Muscle of leg (tissue), 16 donors: ENCODE measurements at places on chromosomes 6 and 20. TPM values are rescaled to one million over a fixed set of nuclear protein-coding genes. Genes with fewer than 3 reads are reported as not detected.

GRCh38 chr20:63766695-63767426, 27.3 kb downstream of the SLC2A4RG start:
- H3K27ac ChIP-seq, result peak overlapping the region; percentile 65
- no peaks in the 10 kb centered on the region for H3K27me3 ChIP-seq
- peaks cover 59% of the 10 kb centered on the region for H3K36me3 ChIP-seq
- peaks cover 18% of the 10 kb centered on the region for H3K4me1 ChIP-seq

GRCh38 chr6:163405412-163406309, 8.9 kb upstream of the QKI start:
- no peaks in the 10 kb centered on the region for H3K27me3 ChIP-seq
- DNase-seq, result peak; percentile 73
- no peaks in the 10 kb centered on the region for H3K36me3 ChIP-seq
- H3K4me1 ChIP-seq, result peaks cover 18% of the 10 kb centered on the region
- peak overlapping the region; percentile 90 for H3K27ac ChIP-seq

- no peaks in the 10 kb centered on the region for H3K36me3 ChIP-seq
- no peak overlapping the region for H3K27ac ChIP-seq
- H3K4me3 ChIP-seq, result no peak overlapping the region
- no peaks in the 10 kb centered on the region for H3K4me1 ChIP-seq
- DNase-seq, result no peak
- H3K27me3 ChIP-seq, result no peaks in the 10 kb centered on the region
Observed at GRCh38 chr6:164322533-164322932, 908.0 kb downstream of the QKI start.

GRCh38 chr6:99901596-99902384, 92.2 kb downstream of the MCHR2 start:
- H3K36me3 ChIP-seq, result no peaks in the 10 kb centered on the region
- no peak overlapping the region for H3K27ac ChIP-seq
- H3K27me3 ChIP-seq, result no peaks in the 10 kb centered on the region
- peak; percentile 2 for DNase-seq

The MUC21 gene
- not detected for polyA plus RNA-seq

The ADRM1 gene
- 59.2 TPM for polyA plus RNA-seq
